ENCODE measurements at places on chromosomes 1 and 21. TPM values are rescaled to one million over a fixed set of nuclear protein-coding genes. Genes with fewer than 3 reads are reported as not detected.

The SUSD4 gene
- 7.7 TPM for total RNA-seq

The MIA3 gene
- 60.8 TPM for total RNA-seq

The ZBTB8A gene
- total RNA-seq = 0.21 TPM

The S100A6 gene
- total RNA-seq = 283 TPM

The VHLL gene
- total RNA-seq = not detected

The PCBP3 gene
- 2.2 TPM for total RNA-seq

The TEX38 gene
- not detected for total RNA-seq

The C8B gene
- not detected for total RNA-seq

The LCE3A gene
- total RNA-seq = not detected

The C1orf210 gene
- total RNA-seq = not detected

The OR2M3 gene
- total RNA-seq = not detected

The OLIG2 gene
- total RNA-seq = 0.21 TPM

The NBPF6 gene
- total RNA-seq = not detected

The BRINP3 gene
- total RNA-seq = not detected

The LRRC52 gene
- not detected for total RNA-seq

The LAMTOR5 gene
- 39.4 TPM for total RNA-seq

The TMEM81 gene
- 0.63 TPM for total RNA-seq

The EVA1C gene
- total RNA-seq = 4.9 TPM

The KCNJ6 gene
- under 0.01 TPM for total RNA-seq

The MXRA8 gene
- total RNA-seq = 1.6 TPM

The VASH2 gene
- total RNA-seq = 0.10 TPM

The PTPN7 gene
- total RNA-seq = 51.7 TPM

The YBEY gene
- total RNA-seq = 19.7 TPM

The CDK18 gene
- 0.94 TPM for total RNA-seq

The FCRL5 gene
- 6.6 TPM for total RNA-seq

The LIN28A gene
- not detected for total RNA-seq

The USP1 gene
- 33.6 TPM for total RNA-seq

The CLCA4 gene
- not detected for total RNA-seq

The TGFB2 gene
- 0.31 TPM for total RNA-seq

The TMEM269 gene
- 1.0 TPM for total RNA-seq

The GJA5 gene
- total RNA-seq = under 0.01 TPM

The OR2T6 gene
- total RNA-seq = not detected

The FCGR3A gene
- 27.8 TPM for total RNA-seq

The TSEN15 gene
- total RNA-seq = 23.2 TPM

The HAO2 gene
- total RNA-seq = not detected

All from mononuclear cell (primary cell).